ENCODE measurements at places on chromosomes 13 and 19.

DNA sequence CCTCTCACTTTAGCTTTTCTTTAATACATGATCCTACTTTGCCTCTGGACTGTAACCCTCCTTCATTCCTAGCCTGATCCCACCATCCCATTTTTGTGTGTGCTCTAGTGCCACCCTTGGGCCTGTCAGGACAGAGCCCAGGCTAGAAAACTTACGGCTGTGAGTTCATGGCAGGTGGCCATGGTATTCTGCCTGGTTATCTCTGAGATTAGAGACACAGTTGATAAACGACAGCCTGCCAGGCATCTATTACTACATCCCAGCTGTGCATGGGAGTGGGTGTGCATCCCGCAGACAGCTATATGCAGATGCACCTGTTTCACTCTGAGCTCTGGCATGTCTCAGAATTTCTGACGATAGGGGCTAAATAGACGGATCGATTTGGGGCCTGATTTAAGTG lies 110.9 kb downstream of the HS6ST3 start:
- DNase-seq = no peak

- DNase-seq = no peak
These were observed 28.0 kb downstream of the SPRY2 start for GRCh38 chr13:80312967-80313366.

GRCh38 chr19:55392820-55393761 lies 7.4 kb downstream of the RPL28 start:
- no peak for DNase-seq

- DNase-seq = no peak
These were observed 76.5 kb upstream of the RNF113B start for GRCh38 chr13:98253526-98253925.

GRCh38 chr13:67515895-67516294 lies 285.8 kb upstream of the PCDH9 start:
- DNase-seq = no peak

- no peak for DNase-seq
These were observed 36.0 kb downstream of the SERP2 start for GRCh38 chr13:44409595-44409994.

GRCh38 chr19:3324405-3324856 lies 42.0 kb upstream of the NFIC start:
- no peak for DNase-seq

GRCh38 chr13:113654175-113654560 lies 3.8 kb downstream of the ATP4B start:
- no peak for DNase-seq

GRCh38 chr19:34832581-34833112 lies 59.6 kb upstream of the ZNF599 start:
- DNase-seq = no peak

GRCh38 chr19:51114087-51114729 lies 6.0 kb upstream of the CTU1 start:
- DNase-seq = no peak

- no peak for DNase-seq
These were observed 471.8 kb downstream of the LIG4 start for GRCh38 chr13:107743526-107743925.

DNA sequence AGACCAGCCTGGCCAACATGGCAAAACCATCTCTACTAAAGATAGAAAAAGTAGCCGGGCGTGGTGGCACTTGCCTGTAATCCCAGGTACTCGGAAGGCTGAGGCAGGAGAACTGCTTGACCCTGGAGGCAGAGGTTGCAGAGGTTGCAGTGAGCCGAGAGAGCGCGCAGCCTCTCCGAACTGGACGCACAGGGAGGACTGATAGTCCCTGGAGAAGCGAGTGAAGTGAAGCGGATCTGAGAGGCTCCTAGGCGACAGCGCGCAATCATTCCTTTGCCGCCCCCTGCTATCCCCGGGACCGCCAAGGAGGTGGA lies 233 bp downstream of the ZNF561 start:
- DNase-seq = no peak

DNA sequence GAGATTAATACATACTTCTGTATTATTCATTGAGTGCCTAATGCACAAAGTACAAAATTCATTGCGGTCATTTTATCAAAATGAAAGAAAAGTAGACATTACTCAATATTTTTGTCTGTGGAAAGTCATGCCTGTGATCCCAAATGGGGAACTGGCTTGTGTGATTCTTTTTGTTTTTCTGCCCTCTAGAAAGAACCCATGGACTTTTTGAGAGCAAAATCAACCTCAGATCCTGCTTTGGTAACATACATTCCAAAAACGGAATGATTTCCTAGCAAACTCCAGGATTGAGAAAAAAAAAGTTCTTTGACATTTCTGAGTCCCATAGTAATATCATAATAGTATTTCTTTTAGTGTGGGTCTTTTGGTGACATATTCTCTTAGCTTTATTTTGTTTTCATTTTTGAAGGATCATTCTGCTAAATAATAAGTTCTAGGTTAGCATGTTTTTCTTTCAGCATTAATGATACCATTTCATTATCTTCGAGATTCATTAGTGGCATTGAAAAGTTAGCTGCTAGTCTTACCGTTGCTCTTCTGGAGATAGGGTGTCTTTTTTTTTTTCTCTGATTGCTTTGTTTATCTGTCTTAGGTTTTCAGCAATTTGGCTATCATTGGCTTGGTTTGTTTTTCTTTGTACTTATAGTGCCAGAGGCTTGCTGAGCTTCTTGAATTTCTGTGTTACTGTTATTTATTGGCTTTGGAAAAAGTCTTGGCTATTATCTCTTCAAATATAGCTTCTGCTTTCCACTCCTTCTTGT lies 102.4 kb upstream of the CSNK1A1L start:
- DNase-seq = no peak

- DNase-seq = no peak
These were observed 448.0 kb upstream of the SLC10A2 start for GRCh38 chr13:103514188-103514587.

DNA sequence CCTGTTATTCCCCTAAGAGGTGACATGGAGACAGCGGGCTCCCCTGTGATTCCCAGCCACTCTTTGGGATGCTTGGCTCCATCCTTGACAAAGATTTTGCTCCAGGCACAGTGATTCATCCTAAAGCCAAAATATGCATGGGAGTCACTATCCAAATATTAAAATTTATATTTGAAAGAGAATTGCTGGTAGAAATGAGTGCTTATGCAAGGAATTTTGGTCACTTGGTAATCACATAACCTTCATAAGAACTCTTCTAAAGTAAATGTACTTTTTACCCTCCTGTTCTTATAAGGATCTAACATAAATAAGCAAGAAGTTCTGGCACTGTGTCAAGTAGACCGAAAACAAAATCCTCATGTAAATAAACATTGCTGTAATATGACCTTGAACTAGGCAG lies 385.8 kb downstream of the ITGBL1 start:
- DNase-seq = no peak

GRCh38 chr13:109072505-109072904 lies 443.1 kb downstream of the MYO16 start:
- DNase-seq = no peak

DNA sequence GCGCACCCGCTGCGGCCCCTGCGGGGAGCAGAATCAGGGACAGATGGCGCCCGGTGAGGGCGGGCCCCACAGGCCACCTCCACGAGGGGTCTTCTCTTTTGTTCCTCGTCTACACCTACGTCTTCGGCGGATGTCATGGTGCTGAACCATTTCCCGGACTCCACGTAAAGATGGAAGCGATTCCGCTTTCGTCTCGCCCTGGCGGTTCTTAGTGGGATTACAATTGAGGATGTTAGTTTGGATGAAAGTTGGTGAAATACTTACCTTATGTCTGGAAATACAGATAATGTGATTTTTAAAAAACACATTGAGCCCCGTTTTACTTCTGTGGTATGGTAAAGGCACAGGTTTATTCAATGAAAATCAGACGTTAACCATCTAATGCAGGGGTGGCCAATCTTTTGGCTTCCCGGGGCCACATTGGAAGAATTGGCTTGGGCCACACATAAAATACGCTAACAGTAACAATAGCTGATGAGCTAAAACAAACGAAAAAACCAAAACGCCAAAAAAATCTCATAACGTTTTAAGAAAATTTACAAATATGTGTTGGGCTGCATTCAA lies 1.4 kb upstream of the ZMYM5 start:
- DNase-seq = no peak

GRCh38 chr13:40984668-40985366 lies 34.3 kb downstream of the ELF1 start:
- DNase-seq = peak; percentile 67

DNA sequence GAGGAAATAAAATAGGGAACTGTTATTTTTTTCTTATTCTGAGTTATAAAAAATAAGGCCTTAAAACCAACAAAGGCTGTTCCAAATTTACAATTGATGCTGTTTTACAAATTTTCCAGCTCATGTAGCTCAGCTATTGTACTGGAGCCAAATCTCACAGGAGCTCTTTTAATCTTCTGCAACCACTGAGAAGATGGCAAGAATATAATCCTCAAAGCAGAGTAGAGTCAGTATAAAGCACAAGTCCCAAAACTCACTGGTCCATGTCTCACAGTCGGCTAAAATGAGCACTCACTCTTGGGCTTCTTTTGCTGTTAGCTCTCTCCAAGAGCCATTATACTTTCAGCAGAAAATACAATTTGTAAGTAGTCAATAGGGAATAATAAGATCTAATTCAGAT lies 1074.4 kb upstream of the PRR20A start:
- DNase-seq = no peak

- DNase-seq = no peak
These were observed 559.8 kb downstream of the IRS2 start for GRCh38 chr13:109226631-109227030.

- DNase-seq = no peak
These were observed 358.9 kb downstream of the ITGBL1 start for GRCh38 chr13:101811284-101811839.

- DNase-seq = no peak
These were observed 1.4 kb downstream of the FGF9 start for GRCh38 chr13:21672287-21672680.
